Activated CD4-positive, alpha-beta T cell treated with anti-CD3 and anti-CD28 coated beads for 36 hours (primary cell): ENCODE measurements at places on chromosomes 2 and 18.

- DNase-seq: no peak
These were observed 39.1 kb upstream of the NABP1 start for GRCh38 chr2:191638802-191639172.

DNA sequence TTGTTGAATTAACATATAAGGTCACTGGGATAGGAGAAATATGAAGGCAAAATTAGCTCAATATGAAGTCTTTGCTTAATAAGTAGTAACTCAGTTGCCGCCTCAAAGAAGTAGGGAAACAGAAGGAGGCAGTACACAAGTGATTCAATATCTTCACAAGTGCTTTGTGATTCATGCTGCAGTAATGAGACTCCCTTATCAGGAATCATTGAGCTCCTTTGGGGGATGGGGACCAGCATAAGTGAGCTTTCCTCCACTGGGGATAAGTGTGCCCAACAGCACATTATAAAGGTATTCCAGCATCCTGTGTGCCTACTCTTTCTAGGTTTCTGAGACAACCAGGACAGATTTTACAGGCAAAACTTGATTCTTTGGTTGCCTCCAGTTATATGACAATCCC lies 323.4 kb upstream of the UBE2E3 start:
- no peak for DNase-seq

DNA sequence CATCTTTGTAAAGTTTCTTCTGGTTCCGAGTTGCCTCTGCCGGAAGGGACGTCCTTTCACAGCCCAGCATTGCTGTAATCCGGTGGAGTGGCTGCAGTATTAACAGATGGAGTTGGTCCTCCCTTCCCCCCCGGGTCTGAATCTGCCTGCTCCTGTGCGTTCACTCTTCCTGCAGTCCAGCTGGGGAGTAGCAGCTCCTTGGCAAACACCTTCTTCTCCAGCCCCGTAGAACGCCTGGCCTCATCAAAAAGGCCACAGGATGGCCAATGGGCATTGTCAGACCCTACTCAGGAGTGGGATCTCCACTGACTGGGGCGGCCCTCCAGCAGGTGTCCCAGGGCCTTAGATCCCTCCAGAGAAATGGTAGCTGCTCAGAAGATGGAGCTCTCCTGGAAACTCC lies 234.0 kb downstream of the FAM210A start:
- no peak for DNase-seq

DNA sequence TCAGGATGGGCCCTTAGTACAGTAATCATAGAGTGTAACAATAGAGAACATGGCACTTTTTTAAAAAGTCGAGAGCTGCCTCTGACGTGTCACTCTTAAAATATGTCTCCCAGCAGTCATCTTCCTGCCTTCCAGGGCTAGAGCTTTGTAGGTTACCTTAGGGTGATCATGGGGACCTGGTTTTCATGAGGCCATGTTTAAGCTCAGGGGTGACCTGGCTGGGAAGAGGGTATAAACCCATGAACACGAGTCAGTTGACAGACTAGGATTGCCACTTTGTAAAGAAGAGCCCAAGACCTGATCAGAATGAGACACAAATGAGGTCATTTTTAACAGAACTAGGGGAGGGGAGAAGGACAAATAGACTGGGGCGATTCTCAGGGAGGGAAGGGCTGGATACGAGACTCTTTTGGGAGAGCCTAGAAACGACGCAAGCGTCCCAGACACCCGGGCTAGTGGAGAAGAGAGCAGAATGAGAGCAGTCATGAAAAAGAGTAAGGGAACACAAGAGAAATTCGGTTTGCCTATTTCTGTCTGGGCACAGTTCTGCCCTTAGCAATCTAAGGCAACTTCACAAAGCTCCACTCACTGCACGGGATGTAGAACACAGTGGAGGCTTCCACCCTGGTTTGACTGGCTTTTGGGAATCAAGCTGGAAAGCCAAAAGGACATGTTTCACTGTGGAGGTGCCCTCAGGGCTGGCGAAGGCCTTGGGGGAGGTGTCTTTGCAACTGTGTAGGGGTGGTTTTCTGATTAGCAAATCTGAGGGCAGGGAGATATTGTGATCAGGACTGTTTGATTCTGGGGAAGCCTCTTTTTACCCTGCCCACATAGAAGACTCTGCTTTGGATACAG lies 1.8 kb upstream of the RAB31 start:
- DNase-seq: no peak

DNA sequence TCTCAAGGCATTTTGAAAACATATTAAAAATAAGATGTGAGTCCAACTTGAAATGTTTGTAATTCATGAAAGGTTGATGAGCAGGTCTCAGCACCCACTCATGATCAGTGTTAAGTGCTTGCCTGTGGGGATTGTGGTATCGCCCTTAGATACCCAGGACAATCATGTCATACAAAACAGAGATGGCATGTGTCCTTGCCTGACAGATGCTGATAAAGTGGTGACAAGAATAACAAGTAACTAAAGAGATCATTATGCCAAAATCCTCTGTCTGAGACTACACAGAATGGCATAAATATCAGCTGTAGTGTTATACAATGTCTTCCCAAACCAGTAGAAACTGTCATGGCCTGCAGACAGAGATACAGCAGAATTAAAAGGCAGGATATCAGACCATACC lies 930.3 kb downstream of the SUCLG1 start:
- DNase-seq: no peak

DNA sequence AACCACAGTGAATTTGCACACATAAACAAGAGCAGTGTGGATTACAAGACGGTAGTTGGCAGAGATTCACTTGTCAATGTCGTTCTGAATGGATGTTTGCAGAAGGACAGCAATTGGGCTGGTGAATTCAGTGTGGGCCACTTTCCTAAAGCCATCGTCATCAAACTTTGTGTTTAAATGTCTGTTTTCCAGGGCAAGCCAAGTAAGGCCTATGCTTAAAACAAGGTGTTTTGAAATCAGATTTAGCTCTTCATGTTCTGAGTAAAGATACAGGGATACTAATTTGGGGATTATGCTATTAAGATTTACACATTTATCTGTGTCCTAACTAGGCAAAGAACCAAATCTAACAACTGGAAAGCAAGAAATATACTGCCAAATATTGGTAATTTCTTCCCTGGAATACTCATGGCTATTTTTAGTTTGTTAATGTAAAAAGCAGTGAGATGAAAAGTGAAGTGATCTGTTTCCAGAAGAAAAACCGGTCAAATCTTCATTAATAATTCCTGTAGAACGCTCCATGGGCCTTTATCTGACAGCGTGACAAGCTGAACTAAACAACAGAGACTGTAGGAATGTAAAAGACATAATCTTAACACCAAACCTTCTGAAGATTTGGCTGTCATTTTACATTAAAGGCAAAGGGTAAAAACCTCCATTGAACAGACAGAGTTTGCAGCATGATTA lies 175.7 kb downstream of the ICOS start:
- no peak for DNase-seq

DNA sequence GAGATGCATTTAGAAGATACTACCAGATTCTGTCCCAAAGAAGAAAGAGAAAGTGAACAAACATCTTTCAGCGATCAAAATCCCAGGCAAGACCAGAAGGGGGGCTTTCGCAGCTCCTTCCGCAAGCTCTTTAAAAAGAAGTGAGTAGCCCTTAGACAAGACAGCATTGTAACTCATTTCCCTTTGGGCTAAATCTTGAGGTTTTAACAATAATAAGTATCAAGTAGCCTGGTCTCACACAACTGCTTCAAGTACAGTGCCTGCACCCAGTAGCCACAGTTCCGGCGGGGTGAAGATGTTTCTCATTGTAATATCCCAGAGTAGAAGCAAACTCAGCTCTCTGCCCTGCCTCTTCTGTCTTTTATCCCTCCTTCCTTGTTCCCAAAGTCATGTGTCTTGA lies 76.3 kb downstream of the ARHGEF33 start:
- no peak for DNase-seq

- DNase-seq: no peak
These were observed 43.7 kb downstream of the RHOB start for GRCh38 chr2:20490300-20491181.

DNA sequence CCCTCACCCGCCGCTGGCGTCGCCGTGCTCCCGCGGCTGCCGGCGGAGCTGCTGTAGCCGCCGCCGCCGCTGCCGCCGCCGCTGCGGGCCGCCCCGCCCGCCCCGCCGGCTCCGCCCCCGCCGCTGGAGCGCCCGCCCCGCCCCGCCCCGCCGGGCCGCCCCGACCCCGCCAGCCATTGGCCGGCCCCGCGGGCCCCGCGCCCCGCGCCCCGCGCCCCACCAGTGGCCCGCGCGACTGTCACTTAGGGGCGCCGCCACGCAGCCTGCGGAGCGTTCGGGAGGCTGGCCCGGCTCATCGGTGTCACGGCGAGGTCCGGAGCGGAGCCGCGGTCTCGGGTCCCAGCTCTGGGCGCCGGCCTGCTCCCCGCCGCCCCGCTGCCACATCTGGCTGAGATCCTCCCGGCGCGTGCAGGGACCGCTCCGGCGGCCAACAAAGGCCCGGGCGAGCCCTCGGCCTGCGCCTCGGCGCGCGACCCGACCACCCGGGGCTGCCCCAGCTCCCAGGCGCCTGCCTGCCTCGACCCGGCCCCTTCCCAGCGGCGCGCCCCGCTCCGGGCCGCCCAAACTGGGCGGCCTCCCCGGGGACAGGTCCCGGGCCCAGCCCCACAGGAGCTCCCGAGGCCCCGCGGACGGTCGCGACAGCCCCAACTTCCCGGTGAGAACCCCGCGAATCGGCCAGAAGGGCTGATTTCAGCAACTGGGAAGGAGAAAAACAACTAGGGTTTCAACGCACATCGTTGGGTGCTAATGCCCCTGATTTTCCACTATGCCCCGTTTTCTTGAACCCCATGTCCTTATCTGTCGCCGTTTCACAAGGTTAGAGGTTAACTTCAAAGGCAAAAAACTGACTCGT lies at the start of gene MGAT4A:
Gene MGAT4A, minus strand, starts transcription at position 92 of the 853 bp plus-strand sequence. CDS start 4,800 bp downstream, outside the sequence.
- peak; percentile 87 for DNase-seq

GRCh38 chr2:3102081-3102921 lies 275.3 kb downstream of the EIPR1 start:
- DNase-seq: no peak

- no peak for DNase-seq
These were observed 266.1 kb upstream of the MEX3C start for GRCh38 chr18:51463483-51464136.

- DNase-seq: no peak
These were observed 13.5 kb downstream of the LMAN1 start for GRCh38 chr18:59345556-59345955.

GRCh38 chr2:177604271-177605065 lies 211.9 kb downstream of the AGPS start:
- no peak for DNase-seq

GRCh38 chr2:118627156-118627555 lies 220.3 kb downstream of the EN1 start:
- no peak for DNase-seq

- no peak for DNase-seq
These were observed 81.5 kb downstream of the CYRIA start for GRCh38 chr2:16584084-16584483.

GRCh38 chr2:72781480-72781879 lies 44.4 kb downstream of the EXOC6B start:
- DNase-seq: no peak

- no peak for DNase-seq
These were observed 155.5 kb downstream of the CTIF start for GRCh38 chr18:48694295-48694694.

GRCh38 chr2:101502095-101502494 lies 27.2 kb upstream of the RFX8 start:
- no peak for DNase-seq

DNA sequence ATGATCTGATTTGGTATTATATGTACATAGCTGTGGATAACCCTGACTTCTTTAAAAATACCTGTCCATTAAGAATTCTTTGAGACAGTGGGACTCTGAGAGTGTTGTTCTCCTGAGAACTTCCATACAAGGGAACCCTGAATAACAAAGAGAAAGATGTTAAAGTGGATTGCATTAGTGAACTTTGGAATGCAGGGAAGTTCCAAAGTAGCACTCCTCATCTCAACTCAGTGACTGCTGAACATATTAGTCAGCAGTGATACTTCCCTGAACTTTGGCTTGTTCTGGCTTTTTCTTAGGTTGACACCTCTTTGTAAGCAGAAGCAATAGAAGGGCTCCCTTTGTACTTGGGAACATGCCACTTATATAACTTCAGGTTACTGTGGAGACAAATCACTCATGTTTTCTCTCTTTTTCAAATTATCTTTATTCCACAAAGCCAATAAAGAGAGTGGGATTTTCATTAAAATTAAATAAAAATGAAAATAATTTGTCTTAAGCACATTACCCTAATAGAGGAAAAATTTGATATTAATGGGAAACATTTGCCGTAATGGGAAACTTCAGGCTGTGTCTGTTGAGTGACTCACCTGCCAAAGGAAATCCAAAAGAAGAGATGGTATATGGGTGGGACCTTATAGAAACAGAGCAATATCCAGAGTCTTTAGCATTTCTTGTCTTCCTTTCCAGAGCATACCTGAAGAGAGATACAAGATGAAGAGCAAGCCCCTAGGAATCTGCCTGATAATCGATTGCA lies 33.3 kb downstream of the CFLAR start:
- DNase-seq: no peak

- no peak for DNase-seq
These were observed 208.1 kb upstream of the RASGRP3 start for GRCh38 chr2:33268246-33268831.

DNA sequence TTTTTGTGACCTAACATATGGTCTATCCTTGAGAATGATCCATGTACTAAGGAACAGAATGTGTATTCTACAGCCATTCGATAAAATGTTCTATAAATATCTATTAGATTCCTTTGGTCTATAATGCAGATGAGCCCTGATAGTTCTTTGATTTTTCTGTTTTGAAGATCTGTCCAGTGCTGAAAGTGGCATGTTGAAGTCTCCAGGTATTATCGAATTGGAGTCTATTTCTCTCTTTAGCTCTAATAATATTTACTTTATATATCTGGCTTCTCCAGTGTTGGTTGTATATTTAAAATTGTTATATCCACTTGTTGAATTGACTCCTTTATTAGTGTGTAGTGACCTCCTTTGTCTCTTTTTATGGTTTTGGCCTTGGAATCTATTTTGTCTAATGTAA lies 377.9 kb downstream of the ARL6IP6 start:
- DNase-seq: no peak
